ENCODE measurements at places on chromosomes 4 and X.

GRCh38 chr4:144970597-144970996, 127.4 kb downstream of the ANAPC10 start:
- no peak for DNase-seq

GRCh38 chrX:71621603-71622002, 3.3 kb upstream of the CXCR3 start:
- no peak for DNase-seq

GRCh38 chr4:137083571-137084135, 448.6 kb downstream of the PCDH18 start:
- no peak for DNase-seq

DNA sequence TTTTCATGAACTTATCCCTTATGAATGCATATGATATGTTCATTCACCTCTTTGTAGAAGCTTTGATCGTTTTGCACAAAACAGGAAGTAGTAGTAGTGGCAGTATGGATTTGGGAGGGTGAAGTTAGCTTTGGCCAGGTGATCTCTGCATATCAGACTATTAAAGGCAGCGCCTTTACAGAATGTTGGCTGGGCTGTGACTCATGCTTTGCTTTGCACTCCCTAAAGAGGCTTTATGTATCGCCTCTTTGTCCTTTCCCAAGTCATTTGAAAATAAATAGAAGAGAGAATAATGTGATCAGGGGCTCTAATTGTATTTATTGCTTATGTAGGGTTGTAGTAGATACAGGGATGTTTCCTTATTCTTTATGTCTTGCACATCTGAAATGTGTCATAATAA, 50.4 kb downstream of the SHROOM3 start:
- DNase-seq, result no peak

All from hippocampal formation (tissue), 2 donors.